Caki2 (cell line): ENCODE measurements at places on chromosomes 6 and 20.
A peak's percentile ranks its signal among the peaks of the same experiment; 100 is the strongest.

GRCh38 chr20:4846821-4847220 lies 125.1 kb downstream of the PRND start:
- DNase-seq, result no peak

- peak; percentile 35 for DNase-seq
Measured at GRCh38 chr6:166106076-166106686, 61.5 kb downstream of the TBXT start.

DNA sequence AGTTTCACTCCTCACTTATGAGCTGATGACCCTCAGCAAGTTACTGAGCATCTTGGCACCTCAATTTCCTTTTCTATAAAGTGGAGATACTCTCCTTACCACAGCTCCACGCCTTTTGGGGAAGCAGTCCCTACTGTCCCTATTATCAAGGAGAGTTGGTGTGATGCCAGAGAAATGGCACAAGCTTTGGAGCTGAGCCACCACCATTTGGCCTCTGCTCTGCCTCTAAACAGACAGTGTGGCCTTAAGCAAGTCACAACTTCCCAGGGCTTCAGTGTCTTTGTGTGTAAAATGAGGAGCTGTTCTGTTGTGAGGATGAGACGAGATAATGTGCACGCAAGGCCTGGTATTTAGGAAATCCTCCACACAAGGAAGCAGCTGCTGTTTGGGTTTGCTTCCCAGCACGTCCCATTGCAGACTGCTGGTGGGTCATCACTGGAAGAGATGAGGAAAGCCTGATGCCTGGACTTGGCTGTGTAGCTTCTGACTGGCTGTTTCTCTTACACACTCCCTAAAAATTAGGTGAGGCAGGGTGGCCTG lies 18.5 kb downstream of the NSFL1C start:
- no peak for DNase-seq

- no peak for DNase-seq
Measured at GRCh38 chr6:21143645-21144044, 449.9 kb upstream of the SOX4 start.

DNA sequence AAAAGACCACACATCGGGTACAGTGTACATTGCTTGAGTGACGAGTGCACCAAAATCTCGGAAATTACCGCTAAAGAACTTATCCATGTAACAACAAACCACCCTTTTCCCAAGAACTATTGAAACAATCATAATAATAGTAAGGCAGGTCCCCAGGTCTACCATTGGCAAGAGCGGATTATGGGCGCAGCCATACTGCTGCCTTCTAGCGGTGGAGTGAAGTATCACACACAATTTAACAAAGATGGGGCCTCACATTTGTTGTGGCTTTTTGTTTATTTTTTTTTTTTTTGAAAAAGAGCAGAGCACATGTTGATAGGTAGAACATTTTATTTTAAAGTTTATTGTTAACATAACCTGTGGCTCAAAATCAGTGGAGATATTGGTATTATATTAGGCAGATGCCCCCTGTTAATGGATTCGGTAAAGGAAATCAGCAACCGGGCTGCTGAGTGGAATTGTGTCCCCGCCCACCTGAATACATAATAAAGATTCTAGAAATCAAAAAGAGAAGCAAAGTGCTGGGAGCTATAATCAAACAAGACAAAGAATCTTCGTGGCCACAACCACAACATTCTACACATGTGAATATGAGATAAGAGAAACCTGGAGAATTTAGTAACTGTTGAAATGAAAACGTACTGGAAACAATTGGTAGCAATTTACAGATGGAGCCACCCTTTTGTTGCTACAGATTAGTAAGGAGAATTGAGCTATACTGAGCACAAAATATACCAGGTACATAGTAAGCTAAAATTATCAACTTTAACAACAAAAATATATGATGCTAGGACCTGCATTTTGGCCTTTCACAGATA lies 94.2 kb upstream of the EXOC2 start:
- DNase-seq, result no peak

DNA sequence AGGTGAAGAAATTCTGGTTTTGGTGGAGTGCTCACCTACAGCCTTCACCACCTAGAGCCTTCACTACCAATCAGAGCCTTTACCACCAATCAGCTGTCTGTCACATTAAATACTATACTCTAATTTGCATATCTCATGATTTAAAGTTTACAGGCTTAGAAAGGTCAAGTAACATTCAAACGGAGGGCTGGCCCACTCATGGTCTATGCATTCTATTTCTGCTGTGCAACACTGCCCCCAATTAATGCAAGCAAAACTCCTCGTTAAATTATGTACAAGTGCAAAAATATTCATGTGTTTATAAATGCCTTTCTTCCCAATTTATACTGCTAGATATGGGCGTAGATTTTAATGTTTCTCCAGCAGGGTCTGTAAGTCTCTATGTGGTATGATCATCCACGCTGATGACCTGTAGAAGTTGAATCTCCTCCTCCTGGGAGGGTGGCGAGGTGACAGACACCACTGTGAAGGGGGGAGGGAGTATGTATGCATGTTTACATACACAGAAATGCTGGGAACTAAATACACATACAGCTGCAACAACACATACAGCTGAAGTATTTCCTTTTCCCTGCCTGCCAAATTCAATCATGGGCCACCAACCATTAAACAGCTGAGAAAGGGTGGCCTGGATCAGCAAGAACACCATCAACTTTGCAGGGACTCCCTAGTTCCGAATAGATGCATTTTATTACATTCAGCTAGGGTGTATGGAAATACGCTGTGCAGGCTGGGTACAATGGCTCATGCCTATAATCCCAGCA lies 13.1 kb downstream of the RRAGD start:
- no peak for DNase-seq

DNA sequence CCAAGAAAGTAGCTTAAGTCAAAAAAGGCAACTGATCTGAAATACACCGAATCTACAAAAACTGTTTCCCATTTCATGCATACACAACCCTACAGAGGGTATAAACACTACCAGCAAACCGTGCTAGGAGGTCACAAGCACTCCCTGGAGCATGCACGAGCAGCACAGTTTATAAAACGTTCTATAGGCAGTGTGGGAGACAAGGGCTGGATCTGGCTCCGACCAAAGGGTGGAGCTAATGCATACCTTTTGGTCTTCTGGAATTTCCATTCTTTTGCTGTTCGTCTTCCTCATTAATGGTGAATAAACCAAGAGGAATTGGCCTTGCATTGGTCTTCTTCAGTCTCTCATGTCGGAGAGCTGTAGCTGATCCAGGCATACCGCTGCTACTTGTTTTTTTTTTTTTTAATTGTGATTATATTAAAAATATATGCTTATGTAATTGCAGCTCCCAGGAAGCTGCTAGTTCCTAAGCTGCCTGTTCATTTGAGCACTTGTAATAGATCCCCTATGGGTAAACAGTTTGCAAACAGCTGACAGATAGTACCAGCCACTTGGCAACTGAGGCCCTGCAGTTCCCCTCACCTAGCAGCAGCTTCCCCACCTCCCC lies 24.5 kb downstream of the MAP7 start:
- DNase-seq, result no peak

GRCh38 chr20:33791959-33792597 lies 19.1 kb upstream of the CHMP4B start:
- no peak for DNase-seq

DNA sequence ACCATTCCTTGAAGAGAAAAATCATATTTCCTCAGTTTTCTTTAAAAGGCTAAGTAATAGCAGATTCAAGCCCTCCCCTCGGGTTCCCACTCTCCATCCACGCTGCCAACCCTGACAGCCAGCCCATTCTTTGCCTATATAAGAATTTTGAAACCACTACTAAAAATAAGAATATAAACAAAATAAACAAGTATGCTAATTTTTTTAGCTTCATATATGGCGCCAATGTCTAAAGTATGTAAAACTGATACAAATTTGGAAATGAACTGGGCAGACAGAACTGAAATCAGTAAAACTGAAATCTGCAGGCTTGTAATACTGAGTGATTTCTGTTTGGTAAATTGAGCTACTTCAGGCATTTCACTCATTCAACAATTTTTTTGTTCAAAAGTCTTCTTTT lies 19.0 kb downstream of the ELOVL2 start:
- DNase-seq, result no peak

DNA sequence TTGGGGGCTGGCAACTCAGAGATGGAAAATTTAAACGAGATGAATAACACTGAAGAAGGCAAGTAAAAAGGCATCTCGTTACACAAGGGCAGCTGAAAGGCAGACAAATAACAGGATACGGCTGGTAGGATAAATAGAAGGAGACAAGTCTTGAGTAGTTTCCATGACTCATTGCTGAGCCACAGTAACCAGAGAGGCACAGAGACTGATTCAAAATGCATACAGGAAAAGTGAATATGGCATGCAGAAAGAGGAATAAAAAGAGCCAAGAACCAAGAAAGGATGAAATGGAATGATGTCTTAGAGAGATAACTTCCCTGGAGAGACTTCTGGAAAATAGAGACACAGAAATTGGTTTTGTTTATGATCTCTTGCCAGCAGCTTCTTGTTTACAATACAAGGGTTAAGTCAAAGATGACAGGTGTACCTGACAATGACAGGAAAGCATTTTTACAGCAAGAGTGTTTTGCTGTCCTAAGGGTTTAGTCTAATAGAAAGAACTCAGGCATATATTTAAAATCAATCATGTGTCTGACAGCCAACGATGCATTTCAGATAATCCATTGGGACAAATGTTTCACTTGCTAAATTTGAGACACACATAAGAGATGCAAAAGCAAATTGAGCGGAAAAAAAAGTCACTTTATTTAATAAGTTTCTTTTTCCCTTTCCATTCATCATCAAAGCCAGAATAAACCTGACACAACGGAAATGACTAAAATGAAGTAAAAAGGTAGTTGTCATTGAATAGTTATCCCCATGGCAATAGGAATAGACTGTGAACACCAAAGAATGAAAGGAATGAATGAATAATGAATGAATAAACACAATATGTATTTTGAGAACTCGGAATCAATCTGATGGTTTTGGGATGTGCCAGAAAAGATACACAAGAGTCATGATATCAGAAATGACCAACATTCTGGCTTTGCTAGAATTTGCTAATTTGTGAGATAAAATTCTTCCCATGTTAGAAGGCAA lies 68.0 kb upstream of the KCNQ5 start:
- DNase-seq, result peak; percentile 26
